AG20443 (cell line): ENCODE measurements at places on chromosomes 2 and 18.

- no peak for DNase-seq
Observed at GRCh38 chr2:39743269-39743776, 35.7 kb downstream of the THUMPD2 start.

DNA sequence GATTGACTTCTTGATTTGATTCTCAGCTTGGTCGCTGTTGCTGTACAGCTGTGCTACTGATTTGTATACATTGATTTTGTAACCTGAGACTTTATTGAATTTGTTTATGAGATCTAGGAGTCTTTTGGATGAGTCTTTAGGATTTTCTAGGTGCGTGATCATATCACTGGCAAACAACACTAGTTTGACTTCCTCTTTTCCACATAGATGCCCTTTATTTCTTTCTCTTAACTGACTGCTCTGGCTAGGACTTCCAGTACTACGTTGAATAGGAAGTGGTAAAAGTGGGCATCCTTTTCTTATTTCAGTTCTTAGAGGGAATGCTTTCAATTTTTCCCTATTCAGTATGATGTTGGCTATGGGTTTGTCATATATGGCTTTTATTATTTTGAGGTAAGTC lies 101.3 kb downstream of the OSBPL1A start:
- no peak for DNase-seq

GRCh38 chr2:85760371-85760770 lies 6.6 kb downstream of the ATOH8 start:
- peak; percentile 61 for DNase-seq

- DNase-seq = peak; percentile 66
Observed at GRCh38 chr2:199147216-199147615, 310.5 kb downstream of the SATB2 start.

GRCh38 chr2:60412620-60413019 lies 140.8 kb downstream of the BCL11A start:
- no peak for DNase-seq

GRCh38 chr18:475202-476031 lies 25.1 kb downstream of the COLEC12 start:
- peak; percentile 85 for DNase-seq

- DNase-seq = no peak
Observed at GRCh38 chr2:141199711-141200110, 931.1 kb downstream of the LRP1B start.

DNA sequence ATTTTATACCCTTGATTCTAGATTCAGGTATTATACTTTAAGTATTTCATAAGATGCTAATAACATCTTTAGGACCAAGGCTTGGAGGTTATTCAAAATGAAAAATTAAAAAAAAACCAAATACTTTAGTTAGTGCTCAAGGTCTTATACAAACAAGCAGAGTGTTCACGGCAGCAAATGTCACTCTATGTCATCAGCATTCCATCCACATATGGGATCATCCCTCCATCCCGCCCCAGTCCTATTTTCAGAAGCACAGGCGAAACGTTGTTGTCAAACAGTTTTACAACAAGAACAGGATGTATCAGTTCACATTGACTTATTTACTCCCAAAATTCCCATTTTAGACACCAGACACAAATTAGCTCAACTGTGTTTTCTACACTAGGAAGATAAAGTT lies 83.7 kb downstream of the DSEL start:
- DNase-seq = no peak

GRCh38 chr18:78293940-78294541 lies 685.6 kb upstream of the SALL3 start:
- DNase-seq = no peak

- no peak for DNase-seq
Observed at GRCh38 chr2:1591978-1592907, 152.1 kb downstream of the PXDN start.

DNA sequence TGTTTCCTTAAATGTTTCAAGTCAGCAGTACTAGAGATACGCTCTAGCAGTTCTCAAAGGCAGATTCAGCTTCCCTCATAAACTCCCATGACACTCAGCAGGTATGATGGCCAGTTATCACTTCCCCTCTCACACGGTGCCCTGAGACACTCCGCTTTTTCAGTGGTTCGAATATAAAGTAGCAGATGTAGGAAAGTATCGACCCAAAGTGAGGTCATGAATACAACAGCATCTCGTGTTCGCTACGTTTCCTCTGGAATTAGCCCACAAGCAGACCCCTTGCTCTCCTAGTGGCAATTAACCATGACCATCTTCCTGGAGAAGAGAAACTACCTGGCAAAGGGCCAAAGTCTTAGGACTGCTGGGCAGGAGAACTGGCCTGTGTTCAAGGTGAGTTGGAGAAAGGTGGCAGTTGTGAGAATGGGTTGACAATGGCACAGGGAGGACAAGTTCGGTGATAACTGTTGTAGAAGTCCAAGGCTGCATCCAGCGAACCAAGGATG lies 9.3 kb upstream of the AGBL5 start:
- DNase-seq = no peak

DNA sequence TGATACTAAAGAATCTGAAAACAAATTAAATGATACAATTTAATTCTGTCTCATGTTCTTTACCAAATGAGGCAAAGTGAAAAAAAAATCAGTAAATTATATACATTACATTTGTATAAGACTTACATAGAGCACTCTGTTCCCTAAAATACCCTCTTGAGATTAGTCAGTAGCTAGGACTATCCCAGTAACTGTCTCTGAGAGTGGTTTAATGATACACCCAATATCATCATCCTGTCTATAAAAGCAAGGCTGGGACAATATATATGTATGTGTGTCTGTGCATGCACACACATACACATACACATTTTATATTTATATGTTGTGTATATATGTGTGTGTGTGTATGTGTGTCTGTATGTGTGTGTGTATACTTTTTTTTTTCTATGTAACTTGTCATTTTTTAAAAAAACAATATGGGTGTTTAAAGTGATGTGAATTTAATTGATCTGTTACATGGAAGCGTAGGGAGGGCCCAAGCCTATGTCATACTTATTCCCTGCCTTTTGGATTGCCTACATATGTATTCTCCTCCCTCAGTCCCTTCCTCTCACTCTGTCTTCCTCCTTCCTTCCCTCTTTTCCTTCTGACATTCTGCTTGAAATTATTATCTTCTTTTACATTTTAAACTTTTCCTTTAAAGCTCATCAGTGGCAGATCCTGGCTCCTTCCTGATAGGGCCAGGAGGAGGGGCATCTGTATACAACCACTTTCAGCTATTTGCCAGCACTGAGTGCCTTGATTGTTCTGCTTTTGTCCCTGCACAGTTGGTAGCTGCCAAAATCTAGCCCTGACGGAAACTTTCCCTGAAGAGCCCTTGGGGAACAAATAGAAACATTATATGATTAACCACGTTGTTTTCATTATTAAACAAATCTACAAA lies 6.8 kb downstream of the ASXL3 start:
- DNase-seq = no peak

- DNase-seq = no peak
Observed at GRCh38 chr2:105449076-105449475, 50.2 kb upstream of the FHL2 start.

DNA sequence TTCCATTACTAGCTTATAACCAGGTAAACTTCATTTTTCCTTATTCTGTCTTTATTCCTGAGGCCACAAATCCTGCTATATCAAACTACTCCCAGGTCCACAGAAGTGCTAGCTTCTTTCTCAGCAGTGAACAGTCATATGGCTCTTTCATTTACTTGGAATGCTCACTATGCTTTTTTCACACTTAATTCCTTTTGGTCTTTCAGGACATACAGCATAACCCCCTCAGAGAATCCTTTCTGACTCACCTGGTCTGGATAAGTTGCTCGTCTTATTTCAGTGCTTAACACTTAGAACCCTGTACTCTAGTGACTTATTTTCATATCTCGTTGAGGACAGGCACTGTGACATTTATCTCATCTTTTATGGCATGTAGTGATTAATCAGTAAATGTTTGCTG lies 325.0 kb upstream of the UBE2E3 start:
- no peak for DNase-seq

DNA sequence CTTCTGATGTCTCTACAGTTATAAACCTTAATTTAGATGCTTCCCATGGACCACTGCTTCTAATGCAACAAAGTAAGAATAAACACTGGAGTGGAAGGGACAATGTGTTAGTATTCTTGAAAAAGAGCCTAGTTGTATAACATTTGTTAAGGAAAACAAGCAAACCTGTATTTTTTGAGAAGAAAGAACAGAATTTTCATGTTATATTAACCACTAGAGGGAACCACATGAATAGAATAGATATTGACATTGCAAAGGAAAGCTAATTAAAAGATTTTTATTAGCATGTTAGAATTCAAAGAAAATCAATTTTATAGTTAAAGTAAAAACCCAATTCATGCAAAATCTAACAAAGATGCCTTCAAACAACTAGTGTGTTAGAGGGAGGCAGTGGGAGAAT lies 151.2 kb upstream of the BARD1 start:
- no peak for DNase-seq

DNA sequence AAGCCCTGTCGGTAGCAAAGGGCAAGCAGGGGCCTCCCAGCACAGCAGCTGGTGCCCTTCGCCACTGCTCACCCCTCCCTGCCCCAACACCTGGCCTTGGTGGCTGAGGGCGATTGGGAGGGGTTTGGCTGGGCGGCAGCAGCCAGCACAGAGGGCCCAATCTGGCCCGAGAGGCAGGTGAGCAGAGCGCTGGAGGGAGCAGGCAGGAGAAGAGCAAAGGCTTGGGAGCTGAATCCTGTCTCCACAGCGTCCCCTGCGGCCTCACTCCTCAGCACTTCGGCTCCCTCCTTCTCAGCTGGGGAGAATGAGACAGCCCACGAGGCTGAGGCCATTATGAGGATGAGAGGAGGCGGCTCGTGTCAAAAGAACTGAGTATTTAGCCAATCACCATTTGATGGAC lies 74.9 kb upstream of the TAF1B start:
- no peak for DNase-seq

- DNase-seq = no peak
Observed at GRCh38 chr2:128326346-128326745, 7.7 kb upstream of the HS6ST1 start.

GRCh38 chr18:80074697-80075096 lies 34.4 kb upstream of the ADNP2 start:
- DNase-seq = no peak

DNA sequence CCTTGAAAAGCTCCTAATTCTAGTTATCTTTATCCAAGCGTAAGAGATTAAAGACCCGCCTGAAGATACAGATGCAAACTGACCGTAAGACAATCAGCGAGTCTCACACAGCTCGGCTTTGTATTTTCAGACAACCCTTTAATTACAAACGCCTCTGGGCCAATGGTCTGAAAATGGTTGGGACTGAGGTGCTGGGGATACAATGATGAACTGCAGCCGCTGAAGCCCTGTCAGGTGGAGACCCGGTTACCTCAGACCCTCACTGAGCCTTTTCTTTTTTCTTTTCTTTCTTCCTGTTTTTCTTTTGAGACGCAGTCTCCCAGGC lies 715 bp upstream of the CFAP36 start:
- DNase-seq = peak; percentile 24

DNA sequence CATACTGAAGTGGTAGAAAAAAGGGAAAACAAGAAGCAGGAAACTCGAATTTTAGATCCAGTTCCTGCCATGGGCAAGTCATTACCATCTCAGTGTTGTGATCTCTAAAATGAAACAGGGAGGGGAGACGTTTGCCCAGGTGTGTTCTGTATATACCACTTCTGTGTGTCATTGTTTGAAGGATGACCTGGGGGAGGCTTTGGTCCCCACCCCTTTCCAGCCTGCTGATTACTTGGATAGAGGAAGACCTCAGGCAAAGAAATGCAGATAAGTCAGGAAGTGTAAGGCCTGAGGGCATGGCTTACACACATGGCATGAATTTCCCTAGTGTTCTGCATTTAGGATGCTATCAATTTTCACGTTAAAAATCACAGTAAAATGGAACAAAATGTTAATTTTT lies 205.2 kb upstream of the CXCR4 start:
- no peak for DNase-seq

DNA sequence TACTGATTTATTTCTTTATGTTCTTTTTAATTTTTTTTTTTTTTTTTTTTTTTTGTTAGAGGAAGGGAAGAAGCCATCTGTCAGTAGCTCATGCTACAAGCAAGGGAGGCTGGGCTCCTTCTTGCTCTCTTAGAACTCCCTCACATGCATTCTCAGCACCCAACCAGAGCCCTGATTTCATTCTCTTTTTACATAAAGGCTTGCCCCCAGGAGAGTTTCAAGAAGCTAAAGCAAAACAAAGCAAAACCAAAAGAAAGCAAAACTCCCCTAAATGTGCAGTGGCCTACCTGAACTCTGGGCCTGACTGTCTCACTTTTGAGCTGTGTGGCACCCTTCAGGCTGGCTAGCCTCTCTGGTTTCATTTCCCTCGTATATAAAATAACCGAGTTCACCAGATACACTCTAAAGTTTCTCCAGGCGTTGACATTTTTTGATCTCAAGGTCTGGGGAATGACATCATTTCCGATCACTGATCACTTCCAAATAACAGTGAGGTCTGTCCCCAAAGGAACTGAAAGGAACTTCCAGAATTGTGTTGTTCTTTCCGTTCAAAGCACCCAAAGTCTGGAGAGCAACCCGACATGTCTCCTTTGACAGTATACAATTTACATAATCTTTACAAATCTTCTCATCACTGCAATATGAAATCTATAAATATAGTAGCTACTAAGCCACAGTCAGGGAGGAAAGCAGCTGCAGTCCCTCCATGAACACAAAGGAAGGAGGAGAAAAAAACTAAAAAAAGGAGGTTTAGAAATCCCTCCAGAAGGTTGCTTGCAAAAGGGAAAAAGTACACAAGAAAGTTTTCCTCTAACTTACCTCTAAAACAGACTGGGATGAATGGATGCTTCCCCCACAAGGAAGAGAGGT lies 145.6 kb upstream of the NCK2 start:
- no peak for DNase-seq

- DNase-seq = no peak
Observed at GRCh38 chr2:13604951-13605661, 888.4 kb downstream of the TRIB2 start.

- no peak for DNase-seq
Observed at GRCh38 chr2:177783091-177783490, 289.5 kb downstream of the PDE11A start.

- DNase-seq = no peak
Observed at GRCh38 chr18:58288921-58289797, 245.1 kb downstream of the NEDD4L start.

DNA sequence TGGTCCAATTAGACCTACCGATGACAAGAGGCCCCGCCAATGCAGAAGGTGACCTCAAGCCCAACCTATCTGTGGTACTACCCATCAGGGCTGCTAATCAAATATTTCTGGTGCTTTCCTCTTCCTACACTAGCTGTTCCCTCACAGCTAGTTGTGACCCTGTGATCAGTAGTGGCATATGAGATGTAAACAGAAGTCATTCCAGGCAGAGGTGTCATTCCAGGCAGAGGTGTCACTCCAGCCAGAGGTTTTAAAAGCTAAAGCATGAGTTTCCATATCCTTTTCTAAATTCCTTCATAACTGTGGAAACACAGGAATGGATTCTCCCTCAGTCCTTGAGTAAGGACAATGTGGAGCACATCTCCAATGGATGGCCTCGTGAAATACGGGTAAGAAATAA lies 110.9 kb upstream of the DNAJC10 start:
- no peak for DNase-seq
